WTC11 (cell line): ENCODE measurements at places on chromosomes 4 and X. TPM values are rescaled to one million over a fixed set of nuclear protein-coding genes. Genes with fewer than 3 reads are reported as not detected.

GRCh38 chrX:154495472-154495922 lies 5.1 kb upstream of the SLC10A3 start:
- DNase-seq: no peak

The FAM184B gene
- total RNA-seq: 0.11 to 0.23 TPM (median 0.17 TPM) in 3 replicates

GRCh38 chrX:73577361-73577760 lies 14.4 kb downstream of the CHIC1 start:
- DNase-seq: no peak

GRCh38 chr4:59869559-59869958 lies 1330.6 kb upstream of the ADGRL3 start:
- no peak for DNase-seq

The CXCL5 gene
- 3.6 to 8.8 TPM (median 8.1 TPM) in 3 replicates for total RNA-seq

DNA sequence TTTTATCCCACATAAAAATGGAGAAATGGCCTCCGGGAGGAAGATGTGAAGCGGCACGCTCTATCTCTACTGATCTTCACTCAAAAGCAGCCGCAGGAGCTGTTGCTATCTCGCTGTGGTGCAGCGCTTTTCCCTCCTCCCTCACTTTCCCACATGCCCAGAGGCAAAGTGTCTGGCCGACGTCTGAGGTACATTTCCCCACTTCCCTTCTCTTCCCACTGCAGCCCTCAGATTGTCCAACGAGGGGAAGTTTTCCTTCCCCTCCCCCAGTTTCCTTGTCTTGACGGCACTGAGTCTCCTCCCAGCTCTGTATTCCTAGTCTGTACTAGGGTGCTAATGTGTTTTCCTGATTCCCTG lies 660 bp upstream of the COL25A1 start:
- no peak for DNase-seq

DNA sequence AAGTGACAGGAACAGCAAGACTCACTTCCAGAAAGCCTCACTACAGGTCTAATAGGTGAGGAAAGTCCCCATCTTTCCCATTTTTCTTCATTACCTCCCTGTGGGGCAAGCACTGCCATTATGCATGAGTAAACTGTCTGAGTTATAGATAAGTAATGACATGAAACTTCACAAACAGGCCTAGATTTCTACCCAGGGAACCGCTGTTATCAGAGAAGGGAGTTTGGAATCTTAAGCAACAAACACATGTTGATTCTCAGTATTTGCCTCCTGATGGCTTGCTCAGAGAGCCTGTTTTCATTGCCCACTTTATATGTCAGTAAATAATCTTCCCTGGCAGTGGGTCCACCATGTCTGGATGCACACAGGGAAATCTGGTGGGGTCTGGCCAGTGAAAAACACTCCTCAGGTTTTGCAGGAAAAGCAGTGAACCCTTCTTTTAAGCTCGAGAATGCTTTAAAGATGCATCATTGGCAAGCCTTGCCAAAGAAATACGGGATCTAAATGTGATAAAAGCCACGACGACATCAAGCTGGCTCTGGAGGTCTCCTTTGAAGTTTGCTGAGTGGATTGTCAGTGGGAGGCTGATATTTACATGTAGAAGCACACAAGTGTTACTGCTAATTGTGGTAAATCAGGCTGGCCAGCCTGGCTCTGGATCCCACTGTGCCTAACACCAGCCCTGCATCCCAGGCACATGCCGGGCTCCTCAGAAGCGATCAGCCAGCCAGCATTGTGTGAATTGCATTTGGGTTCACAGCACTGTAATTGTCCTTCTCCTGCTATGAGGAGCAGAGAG lies 25.2 kb downstream of the PDGFRA start:
- DNase-seq: no peak

GRCh38 chrX:69264158-69264581 lies 98.9 kb upstream of the PJA1 start:
- peak; percentile 82 for DNase-seq

GRCh38 chrX:48468247-48468671 lies 1.8 kb downstream of the SLC38A5 start:
- DNase-seq: no peak

DNA sequence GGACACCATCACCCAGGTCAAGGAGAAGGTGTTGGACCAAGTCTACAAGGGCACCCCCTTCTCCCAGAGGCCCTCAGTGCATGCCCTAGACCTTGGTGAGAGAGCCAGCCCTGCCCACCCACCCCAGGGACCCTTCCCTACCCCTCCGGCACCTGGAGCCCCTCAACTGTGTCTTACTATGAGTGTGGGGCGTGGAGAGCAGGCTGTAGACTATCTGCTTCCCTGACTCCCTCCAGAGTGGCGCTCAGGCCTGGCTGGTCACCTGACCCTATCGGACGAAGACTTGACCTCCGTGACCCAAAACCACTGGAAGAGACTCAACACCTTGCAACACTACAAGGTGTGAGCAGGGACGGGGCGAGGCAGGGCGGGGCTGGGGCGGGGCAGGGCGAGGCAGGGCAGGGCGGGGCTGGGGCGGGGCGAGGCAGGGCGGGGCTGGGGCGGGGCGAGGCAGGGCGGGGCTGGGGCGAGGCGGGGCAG lies 4.7 kb upstream of the SRPK3 start:
- no peak for DNase-seq

DNA sequence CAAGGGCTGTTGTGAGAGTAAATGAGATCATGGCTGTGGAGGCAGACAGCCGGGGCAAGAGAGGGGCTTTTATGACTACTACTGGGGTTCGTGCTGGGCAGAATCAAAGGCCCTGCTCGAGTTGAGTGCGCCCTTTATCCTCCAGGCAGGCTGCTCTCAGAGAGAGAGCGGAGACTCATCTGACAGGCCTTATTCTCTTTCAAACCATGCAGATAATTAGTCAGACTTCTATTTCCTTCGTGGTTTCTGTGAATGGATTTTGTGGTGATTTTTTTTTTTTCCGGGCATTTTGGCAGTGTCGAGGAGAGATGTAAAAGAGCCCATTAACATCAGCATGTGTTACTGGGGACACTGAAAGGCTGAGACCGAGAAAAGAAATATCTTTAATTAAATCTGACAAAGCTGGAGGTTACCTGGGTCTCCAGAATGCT lies 73.6 kb downstream of the MED28 start:
- no peak for DNase-seq

DNA sequence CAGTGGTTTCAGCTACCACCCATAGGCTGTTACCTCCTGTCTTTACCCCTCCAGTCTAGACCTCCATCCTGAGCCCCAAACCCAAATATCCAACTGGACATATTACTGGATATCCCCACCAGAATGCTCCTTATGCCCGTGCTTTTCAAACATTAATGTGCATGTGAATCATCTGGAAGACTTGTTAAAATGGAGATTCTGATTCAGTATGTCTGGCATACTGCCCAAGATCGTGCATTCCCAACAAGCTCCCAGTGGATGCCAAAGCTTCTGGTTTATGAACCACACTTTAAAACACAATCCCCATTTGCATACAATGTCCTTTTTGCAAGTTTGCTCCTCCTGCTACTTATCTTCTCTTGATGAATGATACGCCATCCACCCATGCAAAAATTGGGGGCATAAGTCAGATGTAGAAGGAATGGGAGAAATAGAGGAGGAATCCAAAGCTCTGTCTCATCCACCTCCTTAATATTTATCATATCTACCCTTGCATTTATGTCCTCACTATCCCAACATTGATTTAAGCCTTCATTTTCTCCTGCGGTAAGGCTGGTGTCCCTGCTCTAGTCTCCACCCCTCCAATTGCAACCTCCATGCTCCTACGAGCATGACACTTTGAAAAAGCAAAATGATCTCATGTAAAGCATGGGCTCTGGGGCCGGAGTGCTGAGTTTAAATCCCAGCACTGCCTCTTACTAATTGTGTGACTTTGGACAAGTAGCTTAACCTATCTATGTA lies 7.4 kb upstream of the PGRMC1 start:
- no peak for DNase-seq

DNA sequence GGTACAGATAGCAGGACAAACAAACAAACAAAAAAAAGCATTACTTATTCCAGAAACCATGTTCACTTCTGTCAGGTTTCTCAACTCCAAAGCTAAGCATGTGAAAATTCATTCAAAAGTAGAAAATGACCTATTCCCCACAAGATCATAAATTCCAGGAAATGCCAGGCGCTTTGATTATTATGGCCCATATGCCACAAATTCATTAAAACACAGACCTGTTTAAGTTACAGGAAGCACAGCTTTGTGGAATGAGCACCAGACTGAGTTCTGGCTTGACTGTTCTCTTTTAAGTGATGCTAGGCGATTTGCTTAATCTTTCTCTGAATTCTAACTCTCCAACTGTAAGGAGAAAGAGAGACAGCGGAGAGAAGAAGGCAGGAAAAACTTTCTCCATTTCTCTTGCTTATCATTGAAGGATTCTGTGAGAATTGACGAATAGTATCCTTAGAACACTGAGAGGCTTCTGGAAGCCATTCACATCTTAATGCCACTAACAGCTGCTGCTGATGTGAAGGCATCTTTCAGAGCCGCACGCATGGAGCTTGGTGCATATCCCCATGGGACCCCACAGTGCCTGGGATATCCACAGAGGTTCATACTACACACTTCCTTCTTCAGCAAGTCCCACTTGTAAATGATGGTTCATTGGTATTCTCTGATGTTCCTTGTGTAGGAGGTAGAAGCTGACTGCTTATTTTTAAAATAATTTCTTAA lies 138.0 kb downstream of the ZNF674 start:
- DNase-seq: no peak

The SMIM10 gene
- 1.3 to 1.8 TPM (median 1.5 TPM) in 3 replicates for total RNA-seq

DNA sequence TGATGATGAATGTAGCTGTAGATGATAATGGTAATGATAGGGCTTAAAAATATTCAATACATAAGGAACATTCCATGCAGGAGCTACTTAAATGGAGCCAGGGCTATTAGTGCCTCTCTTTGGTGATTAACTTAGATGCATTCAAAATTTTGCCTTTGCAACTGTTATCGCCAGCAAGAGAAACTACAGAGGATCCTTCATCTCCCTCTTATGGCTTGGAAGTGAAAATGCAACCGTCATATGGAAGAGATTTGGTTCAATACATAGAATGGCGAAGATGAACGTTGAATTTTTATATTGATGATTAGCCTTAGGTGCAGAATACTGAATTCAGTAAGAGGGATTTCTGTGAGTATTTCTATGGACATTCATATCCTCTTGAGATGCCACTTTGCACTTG lies 134.5 kb upstream of the NLGN4X start:
- no peak for DNase-seq

The NPNT gene
- total RNA-seq: 1.3 to 1.6 TPM (median 1.4 TPM) in 3 replicates

DNA sequence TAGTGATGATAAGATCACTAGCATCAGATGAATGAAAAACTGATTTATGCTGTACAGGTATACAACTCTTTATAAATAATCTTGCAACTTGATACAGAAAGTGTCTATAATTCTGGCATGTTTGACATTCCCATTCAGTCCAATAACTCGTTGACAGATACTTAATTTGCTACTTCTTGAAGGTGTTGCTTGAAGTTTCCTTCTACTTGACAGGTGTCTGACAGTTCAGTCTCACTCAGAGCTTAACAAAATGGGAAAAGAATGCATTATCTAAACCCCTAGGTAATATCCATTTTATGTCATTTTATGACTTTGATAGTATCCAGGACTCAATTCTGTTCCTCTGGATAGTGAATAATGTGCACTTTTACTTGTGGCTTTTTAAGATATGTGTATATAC lies 508.9 kb downstream of the GRID2 start:
- no peak for DNase-seq

DNA sequence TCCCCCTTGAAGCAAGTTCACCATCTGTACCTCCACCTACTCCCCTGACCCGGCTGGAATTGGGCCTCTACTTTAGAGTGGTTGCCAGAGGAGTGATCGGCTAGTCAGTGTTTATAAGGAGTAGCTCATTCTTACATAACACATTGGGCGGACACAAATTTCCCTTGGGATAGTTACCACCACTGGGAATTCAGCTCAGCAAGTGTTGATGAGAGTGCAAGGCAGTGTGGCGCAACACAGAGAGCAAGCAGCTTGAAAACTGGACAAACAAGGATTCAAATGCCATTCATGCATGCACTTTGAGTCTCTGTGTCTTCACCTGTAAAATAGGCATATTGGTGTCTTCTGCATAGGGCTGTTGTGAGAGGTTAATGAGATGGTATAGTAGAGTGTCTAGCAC lies 92.7 kb downstream of the STK32B start:
- DNase-seq: no peak

DNA sequence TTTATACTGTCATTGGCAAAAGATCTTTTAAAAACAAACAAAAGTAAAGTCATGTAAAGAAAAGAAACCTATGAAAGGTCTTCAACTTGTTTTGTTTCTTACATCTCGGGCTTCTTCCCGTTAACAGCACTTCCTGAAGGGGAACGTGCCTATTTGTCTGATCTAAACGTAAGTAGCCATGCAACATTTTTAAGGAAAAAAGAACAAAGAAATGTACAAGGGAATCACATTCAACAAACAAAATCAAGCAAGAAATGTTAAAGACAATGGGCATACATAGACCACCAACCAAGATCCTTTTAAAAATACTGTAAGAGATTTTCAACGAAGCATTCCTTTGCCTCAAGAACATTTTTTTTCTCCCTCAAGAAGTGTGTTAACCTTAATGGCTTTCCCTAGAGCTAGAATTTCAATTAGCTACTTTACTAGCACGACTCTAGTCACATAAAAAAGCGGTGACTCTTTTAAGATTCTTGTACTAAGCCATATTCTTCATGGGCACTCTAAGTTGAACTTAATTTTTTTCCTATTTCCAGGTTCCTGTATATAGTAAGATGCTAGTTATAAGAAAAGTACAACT lies 112.0 kb upstream of the TTC29 start:
- no peak for DNase-seq

- no peak for DNase-seq
Observed at GRCh38 chr4:168924667-168925066, 85.4 kb downstream of the CBR4 start.

- no peak for DNase-seq
Observed at GRCh38 chr4:155042014-155042413, 166.4 kb upstream of the NPY2R start.

DNA sequence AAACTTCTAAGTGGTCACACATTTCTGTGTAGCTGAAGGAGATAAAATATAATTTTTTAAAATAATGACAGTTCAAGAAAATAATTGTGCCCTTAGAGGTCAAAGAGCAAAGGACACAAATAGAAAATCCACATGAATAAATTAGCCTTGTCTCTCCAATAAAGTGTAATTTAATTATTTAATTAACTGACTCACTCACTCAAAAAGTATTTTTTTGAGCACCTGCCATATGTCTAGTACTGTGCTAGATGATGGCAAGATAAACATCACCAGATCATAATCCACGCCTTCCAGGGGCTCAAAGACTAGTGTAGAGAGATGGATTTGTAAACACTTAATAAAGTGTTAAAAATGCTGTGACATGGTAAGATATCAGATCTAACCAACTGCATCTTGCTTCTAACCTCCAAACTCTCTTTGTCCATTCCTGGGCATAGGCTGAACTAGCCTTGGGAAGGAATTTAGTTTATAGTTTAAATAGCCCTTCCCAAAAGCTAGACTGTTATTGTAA lies 112.5 kb downstream of the SCLT1 start:
- no peak for DNase-seq

DNA sequence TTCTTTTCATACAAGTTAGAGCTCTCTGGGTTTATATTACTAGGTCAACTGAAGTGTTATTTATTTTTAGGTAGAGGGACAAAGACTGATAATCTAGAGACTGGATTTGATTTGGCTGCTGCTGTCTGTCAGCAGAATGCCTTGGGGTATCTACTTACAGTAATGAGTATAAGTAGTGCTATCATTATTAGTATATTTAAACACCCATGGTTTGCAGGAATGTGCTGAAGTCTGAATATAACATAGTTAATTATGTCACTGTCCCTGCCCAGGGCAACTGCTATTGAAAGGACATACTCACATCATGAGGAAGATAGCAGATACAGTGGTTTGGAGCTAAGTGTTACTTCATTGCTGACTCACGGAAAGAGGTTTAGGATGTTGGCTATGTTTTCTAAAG lies 76.2 kb downstream of the PRRG1 start:
- no peak for DNase-seq

- DNase-seq: no peak
Observed at GRCh38 chr4:125624951-125625350, 310.2 kb downstream of the FAT4 start.
